ENCODE measurements at places on chromosomes 7 and 10.

GRCh38 chr7:143978585-143978984, 21.5 kb upstream of the OR6B1 start:
- no peak for DNase-seq

GRCh38 chr7:75854233-75854632, 24.6 kb upstream of the RHBDD2 start:
- DNase-seq: peak; percentile 48

- no peak for DNase-seq
Observed at GRCh38 chr10:57145548-57145947, 784.5 kb upstream of the ZWINT start.

GRCh38 chr7:75971961-75972763, 22.2 kb downstream of the TMEM120A start:
- DNase-seq: peak; percentile 86

GRCh38 chr10:17212802-17213221, 11.3 kb upstream of the TRDMT1 start:
- peak; percentile 74 for DNase-seq

GRCh38 chr10:69761320-69761719, 40.4 kb upstream of the COL13A1 start:
- no peak for DNase-seq

- DNase-seq: peak; percentile 79
Observed at GRCh38 chr10:80324086-80324485, 32.5 kb downstream of the DYDC1 start.

GRCh38 chr10:43127442-43127841, 10.8 kb upstream of the CSGALNACT2 start:
- DNase-seq: no peak

DNA sequence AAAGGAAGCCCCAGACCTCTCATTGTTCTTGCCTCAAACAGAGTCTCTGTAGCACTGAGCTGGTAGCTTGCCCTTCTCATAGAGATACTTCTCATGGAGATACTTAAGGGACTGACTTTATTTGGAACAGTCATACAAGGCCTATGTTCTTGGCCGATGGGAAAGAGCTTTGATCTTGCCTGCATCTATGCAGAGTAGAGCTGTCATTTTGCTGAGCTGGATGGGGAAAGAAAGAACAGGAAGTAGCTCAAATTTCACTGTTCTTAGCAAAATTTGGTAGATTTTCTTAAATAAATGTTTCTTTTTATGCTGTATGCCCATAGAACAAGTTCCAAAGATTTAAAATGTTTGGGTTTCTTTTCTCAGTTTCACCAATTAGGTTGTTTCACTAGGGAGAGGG, 119.3 kb upstream of the SEC61G start:
- DNase-seq: no peak

DNA sequence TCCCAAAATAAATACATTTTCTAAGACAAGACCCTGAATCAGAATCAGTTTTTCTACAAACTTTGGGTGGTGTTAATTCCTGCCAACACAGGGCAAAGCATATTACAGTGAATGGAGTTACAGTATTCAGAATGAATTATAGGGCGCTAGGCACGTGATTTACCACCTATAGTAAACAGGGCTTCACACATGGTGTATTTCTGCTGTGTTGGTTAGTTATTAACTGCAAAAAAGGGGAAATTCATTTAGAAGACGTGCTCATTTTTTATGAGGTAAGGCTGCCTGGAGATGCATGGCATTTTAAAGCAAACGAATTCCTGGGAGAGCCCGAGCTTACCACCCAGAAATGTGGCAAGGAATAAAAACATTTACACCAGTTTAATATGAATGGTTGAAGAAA, 393.8 kb downstream of the LRMDA start:
- DNase-seq: no peak

- DNase-seq: no peak
Observed at GRCh38 chr7:37482505-37482904, 33.8 kb upstream of the ELMO1 start.

GRCh38 chr10:86099542-86100334, 266.9 kb downstream of the GRID1 start:
- no peak for DNase-seq

DNA sequence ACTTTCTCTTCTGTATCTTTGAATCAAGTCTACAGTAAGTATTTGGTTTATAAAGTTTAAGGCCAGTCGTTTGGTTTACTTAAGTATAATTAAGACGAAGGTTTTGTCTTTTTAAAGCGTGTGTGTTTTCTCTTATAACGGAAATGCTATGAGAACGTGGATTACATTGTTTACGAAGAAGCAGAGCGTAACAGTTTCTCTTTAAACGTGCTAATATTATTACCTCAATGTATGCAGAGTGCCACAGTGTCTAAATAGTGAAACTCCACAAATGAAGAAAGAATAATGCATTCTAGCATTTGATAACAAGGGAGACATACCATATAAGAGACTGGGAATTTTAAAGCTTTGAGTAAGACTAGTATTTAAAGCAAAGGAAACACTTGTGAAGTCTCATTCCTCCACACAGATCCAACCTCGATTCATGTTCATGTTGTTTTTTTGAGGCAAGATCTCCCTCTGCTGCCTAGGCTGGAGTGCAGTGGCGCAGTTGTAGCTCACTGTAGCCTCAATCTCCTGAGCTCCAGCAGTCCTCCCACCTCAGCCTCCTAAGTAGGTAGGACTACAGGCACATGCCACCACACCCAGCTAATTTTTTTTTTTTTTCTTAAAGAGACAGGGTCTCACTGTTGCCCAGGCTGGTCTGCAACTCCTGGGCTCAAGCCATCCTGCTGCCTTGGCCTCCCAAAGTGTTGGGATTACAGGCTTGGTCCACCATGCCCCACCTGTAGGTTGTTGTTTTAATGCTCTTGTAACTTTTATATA, 75.1 kb downstream of the ANKRD61 start:
- peak; percentile 76 for DNase-seq

DNA sequence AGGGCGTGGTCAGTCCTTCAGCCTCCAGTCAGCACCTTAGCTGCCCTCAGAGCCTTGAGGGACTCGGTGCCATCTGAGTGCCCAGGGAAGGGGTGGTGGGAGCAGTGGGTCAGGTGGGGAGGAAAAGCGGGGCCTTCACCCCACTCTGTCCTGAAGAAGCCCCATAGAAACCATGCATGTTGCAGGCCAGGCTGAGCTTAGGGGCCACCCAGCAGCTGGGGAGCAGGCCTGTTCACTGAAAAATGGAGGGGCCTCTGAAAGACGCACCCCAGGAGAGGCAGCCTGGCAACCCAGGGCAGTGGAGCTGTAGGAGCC, 144.3 kb downstream of the GRID1 start:
- DNase-seq: no peak

DNA sequence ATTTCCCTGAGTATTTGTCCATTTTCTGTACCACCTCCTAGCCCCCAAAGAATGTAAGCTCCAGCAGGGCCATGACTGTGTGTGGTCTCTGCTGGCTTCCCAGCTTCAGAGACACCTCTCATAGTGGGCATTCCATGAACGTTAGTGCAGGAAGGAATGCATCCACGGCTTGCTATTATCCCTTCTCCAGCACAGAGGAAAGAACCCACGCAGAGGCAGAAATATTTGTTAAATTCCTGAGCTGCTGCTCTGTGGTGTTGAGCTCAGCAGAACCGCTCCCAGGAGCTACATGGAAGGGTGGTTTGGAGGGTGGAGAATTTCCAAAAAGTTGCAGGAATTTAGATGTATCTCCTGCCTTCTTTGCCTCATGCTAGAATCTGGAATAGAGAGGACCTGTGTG, 275.2 kb downstream of the POU6F2 start:
- no peak for DNase-seq

- no peak for DNase-seq
Observed at GRCh38 chr7:39615350-39615975, 7.9 kb upstream of the RALA start.

DNA sequence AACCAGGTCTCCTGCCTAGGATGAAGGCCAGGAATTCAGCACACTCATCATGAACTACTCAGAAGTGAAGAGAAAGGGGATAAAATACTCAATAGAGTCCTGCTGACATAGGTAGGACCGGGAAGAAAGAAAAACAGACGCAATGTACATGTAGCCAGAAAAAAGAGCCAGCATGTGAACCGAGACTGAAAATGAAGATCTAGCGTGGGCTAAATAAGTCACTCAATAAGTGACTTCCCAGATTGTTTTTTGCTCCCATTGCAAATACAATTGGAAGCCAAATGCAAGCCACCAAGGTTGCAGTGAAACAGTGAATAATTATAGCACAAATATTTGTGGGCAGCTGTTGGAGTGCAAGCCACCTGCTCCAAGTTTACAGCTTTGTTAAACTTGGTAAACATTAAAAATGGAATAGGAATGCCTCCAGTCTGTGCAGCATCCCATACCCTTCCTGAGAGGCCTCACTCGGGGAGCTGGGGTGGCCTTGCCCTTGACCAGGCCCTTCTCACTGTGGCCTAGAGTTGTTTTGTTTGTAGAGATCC, 34.7 kb upstream of the HPS1 start:
- DNase-seq: no peak

DNA sequence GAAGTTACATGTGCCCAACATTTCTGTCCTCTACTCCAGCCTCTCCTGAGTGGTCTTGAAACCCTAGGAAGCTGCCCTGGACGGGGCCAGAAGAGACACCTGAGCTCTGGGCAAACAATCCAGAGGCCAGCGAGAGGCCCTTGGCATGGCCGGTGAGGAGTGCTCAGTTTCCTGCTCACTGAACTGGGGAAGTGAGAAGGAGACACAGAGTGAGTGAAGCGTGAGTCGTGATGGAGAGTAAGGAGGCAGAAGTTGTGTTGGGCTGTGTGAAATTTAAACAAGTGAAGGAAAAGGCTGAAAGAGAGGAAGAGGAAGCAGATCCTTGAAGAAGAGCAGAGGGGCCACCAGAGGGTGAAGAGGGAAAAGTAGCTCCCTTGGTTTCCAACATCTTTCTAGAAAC, 73.2 kb downstream of the WNT2 start:
- DNase-seq: no peak

GRCh38 chr7:127844165-127844564, 187.1 kb downstream of the LRRC4 start:
- no peak for DNase-seq

DNA sequence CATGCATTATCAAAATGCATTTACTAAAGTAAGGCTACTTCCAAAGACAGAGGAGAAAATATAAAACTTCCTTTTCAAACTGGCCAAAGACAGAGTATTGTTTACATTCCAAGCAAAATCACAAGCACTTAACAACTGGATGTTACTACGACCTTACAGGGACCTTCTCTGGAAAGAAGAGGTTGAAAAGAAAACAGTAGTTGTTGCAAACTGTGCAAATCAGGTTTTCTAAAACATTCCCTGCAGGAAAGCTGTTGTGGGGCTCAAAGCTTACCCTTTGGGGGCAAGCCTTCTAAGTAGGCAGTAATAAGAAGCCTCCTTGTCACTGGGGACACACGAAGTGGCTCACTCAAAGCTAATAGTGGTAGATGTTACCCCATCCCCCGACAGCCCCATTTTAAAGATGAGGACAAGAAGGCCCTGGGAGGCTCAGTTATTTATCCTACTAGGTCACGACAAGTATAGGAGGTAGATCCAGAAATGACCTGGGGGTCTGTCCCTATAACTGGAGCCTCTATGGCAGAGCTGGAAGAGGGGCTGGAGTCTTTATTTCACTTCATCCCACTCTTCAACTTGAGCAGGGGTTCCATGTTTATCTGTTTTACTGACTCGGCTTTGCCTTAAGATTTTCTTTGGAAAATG, 46.6 kb downstream of the ATXN7L1 start:
- DNase-seq: no peak

GRCh38 chr7:99447943-99448342, 9.2 kb downstream of the CPSF4 start:
- peak; percentile 52 for DNase-seq

DNA sequence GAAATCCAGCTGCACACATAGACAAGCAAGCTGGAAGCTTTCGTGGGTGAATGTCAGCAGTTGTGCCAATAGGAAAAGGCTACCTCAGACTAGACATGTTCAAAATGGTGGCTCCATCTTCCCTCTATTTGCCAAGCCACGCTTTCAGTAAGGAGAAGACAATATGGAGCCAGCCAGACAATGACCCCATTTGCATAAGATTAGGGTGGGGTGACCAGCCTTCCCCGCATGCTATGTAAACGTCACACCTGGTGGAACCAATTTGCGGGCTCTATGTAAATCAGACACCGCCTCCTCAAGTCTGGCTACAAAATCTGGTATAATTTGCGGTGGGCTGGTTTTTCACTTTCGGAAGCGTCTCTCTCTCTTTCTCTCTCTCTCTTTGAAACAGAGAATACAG, 297.4 kb upstream of the PCDH15 start:
- no peak for DNase-seq

- peak; percentile 100 for DNase-seq
Observed at GRCh38 chr7:2863461-2864066, 19.5 kb upstream of the GNA12 start.

DNA sequence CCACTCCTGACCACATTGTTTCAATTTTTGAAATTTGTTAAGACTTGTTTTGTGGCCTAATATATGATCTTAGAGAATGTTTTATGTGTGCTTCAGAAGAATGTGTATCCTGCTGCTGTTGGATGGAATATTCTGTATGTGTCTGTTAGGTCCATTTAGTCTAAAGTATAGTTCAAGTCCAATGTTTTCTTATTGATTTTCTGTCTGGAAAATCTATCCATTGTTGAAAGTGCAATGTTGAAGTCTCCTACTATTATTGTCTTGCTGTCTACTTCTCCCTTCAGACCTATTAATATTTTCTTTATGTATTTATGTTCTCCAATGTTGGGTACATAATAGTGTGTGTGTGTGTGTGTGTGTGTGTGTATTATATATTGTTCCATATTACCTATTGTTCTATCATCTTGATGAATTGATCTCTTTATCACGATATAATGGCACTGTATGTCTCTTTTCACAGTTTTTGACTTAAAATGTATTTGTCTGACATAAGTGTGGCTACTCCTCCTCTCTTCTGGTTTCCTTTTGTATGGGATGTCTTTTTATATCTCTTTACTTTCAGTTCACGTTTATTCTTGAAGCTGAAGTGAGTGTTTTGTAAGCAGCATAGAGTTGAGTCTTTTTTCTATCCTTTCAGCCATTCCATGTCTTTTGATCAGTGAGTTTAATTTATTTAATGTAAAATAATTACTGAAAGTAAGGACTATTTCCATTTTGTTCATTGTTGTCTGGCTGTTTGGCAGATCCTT, 61.3 kb downstream of the AKR1D1 start:
- no peak for DNase-seq

- DNase-seq: no peak
Observed at GRCh38 chr10:58921421-58921855, 255.0 kb upstream of the PHYHIPL start.

Measured in NB4 (cell line).